RWPE2 (cell line): ENCODE measurements at places on chromosomes 2 and 18.

GRCh38 chr18:45549290-45549689 is 66.0 kb upstream of the SLC14A2 start:
- DNase-seq = no peak

GRCh38 chr2:1728821-1729220 is 15.5 kb downstream of the PXDN start:
- DNase-seq = no peak

DNA sequence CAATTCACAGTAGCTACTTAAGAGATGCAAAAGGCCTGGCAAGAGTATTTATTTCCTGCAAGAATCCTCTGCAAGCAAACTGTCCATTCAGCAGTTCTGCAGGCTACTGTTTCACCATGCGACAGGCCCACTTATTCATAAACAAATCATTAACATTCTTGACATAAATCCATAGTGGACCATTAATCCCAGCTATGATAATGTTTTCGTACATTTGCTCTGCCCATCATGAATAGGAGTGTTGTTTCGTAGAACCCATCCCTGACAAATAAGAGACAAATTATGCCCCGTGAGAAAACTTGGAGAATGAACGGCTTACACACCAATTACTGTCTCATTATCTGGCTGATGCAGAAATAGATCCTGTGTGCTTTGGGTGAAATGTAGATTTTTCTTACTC is 65.4 kb downstream of the PID1 start:
- no peak for DNase-seq

- DNase-seq = no peak
Observed at GRCh38 chr2:107133412-107133811, 247.4 kb upstream of the ST6GAL2 start.

- no peak for DNase-seq
Observed at GRCh38 chr2:81974216-81974615, 1669.7 kb upstream of the LRRTM1 start.

DNA sequence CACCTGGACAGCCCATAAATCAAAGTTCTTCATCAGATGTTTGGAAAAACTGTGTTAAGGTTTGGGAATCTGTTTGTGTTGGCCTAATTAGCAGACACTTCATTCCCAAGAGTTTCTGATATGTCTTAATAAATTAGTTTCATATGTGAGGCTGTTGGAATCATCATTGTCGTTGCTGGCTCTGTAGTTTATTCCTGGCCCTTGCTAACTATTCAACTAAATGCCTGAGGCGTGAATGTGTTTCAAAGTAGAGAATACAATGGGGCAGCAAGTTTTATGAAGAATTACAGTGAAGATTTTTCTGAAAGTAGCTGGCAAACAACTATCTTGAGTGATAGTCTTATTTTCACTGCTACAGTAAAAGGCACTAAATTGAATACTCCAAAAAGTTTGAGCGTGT is 141.1 kb downstream of the PARD3B start:
- DNase-seq = no peak
